ENCODE measurements at places on chromosomes 1 and 21. TPM values are rescaled to one million over a fixed set of nuclear protein-coding genes. Genes with fewer than 3 reads are reported as not detected.

Gene USP33
- total RNA-seq, result 92.5 TPM

Gene FYB2
- not detected for total RNA-seq

Gene CASQ2
- not detected for total RNA-seq

Gene MASP2
- not detected for total RNA-seq

Gene PGBD2
- 7.2 TPM for total RNA-seq

Gene GJA8
- not detected for total RNA-seq
